ENCODE measurements at places on chromosomes 4 and X.

GRCh38 chrX:152619897-152620296, 17.8 kb upstream of the GABRQ start:
- no peak for DNase-seq

DNA sequence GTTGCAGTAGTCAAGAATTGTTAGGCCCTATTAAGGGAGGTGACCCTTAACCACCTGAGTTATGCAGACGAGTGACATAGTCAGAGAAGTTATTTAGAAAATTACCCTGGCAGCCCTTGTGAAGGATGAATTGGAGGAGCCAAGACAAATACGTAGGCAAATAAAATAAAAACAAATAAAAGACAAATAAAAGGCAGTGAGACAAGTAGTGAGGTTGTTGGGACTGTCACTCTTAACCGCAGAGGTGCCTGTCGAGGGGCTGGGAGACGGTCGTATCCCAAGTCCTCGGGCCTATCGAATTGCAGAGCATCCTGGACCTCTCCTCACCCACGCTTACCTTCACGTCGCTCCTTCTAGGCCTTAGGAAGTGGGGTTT, 58.0 kb upstream of the ZC4H2 start:
- no peak for DNase-seq

GRCh38 chr4:48439988-48440387, 43.2 kb upstream of the SLC10A4 start:
- no peak for DNase-seq

DNA sequence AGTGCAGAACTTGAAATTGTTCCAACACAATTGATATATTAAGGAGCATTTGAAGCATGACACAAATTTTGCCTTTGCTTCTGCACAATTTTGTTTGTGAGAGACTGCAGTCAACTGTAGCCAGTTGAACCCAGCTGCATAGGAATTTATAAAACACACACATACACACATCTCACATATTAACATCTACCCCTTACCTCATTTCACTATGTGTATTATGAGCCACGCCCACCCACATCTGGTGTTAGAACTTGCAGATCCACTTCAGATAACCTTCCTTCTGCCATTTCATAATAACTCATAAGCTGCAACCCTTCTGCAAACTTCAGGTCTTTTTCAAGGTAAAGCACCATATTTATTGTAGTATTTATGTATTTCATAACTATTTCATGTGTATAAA, 188.1 kb upstream of the WDFY3 start:
- no peak for DNase-seq

- no peak for DNase-seq
These were observed 5.7 kb downstream of the GPRIN3 start for GRCh38 chr4:89301902-89302301.

Data from HuH-7 (cell line).